ENCODE measurements at places on chromosomes 3 and 15.

DNA sequence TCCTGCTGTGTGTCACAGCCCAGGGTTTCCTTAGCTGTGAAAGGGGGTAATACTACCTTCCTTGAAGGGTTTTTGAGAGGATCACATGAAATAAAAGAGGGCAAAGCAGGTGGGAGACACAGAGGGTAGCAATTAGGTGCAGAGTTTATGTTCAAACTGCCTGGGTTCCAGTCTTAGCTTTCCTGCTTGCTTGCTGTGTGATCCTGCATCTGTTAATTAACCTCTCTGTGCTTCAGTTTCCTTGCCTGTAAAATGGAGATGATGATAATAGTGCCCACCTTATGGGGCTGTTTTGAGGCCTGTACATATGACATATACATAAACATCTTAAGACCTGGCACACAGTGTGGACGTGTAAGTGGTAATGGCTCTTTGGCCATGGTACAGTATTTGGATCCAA lies 35.0 kb downstream of the SPSB4 start:
- DNase-seq: no peak

- no peak for DNase-seq
These were observed 116.9 kb upstream of the C3orf80 start for GRCh38 chr3:160108362-160108761.

DNA sequence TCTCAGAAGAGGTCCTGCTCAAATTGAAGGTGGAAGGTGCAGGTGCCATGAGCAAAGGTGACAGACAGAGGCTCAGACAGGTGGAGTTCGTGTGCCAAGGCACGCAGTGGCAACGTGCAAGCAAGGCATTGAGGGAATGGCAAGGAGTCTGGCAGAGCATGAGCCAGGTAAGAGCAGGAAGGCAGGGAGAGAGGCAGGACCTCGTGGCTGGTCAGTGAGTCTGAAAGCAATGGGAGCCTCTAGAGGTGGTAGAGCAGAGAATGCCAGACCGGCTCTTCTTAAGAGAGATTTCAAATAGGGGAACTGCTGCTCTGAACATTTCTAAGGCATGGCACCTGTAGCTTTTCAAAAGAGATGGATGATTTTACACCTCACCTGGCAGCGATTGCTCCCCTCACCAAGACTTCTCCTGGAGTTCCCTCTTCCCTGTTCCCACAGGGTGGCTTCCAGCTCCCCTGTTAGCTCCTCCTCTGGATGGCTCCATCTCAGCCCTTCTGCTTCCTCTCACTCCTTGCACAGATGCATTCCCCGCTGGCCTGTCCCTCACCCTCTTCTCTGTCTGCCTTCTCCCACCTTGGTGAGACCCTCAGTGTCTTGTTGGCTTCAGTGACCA lies 2.7 kb downstream of the MYO5C start:
- DNase-seq: no peak

- DNase-seq: no peak
These were observed 42.9 kb downstream of the COLQ start for GRCh38 chr3:15478640-15478979.

- DNase-seq: no peak
These were observed 51.7 kb downstream of the SCN11A start for GRCh38 chr3:39000008-39000450.

- no peak for DNase-seq
These were observed 24.0 kb upstream of the APEH start for GRCh38 chr3:49650177-49650576.

DNA sequence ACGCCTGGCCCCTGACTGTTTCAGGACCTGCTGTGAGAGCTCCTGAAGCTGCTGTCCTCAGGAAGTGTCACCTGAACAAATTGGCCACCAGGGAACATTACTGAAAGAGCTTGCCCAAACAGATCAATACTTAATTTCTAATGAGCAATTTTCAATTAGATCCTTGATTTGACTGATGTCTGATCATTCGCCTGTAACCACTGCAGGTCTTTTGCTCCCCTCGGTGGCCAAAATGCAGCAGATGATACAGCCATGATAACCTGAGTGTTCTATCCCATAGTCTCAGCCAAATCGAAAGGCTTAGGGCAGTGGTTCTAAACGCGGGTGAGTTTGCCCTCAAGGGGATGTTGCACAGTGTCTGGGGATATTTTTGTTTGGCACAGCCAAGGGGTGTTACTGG lies 57.6 kb upstream of the MEX3B start:
- DNase-seq: no peak

GRCh38 chr15:42453826-42454225 lies 37.1 kb downstream of the ZNF106 start:
- DNase-seq: no peak

- no peak for DNase-seq
These were observed 12.4 kb upstream of the SEC62 start for GRCh38 chr3:169954142-169954756.

DNA sequence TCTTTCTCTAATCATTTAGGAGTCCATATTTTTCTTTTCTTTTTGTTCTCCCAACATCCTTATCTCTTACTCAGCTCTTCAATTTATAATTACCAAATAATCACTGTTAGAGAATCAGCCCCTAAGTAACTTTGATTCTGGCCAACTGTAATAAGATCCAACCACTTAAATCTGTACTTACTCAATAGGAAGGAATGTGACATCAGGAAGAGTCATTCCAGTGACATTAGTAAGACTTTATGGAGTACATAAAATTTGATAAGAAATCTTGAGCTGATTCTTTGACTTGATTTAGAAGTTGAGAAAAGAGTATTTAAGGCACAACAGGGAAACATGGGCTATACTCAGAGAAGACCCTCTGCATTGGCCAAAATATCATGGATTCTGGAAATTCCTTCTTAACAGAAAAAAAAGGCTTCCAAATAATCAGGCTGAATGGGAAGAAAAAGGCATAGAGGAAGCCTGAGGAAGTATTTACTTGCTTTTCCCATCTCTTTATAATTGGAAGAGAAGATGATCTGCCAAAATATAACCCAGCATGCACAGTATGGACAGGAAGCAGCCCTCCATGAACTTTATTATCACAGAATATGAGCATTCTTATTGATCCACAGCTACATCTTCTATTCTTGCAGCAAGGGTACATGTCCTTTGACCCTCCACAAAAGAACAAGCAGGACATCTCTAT lies 289.7 kb upstream of the TPRG1 start:
- DNase-seq: no peak

DNA sequence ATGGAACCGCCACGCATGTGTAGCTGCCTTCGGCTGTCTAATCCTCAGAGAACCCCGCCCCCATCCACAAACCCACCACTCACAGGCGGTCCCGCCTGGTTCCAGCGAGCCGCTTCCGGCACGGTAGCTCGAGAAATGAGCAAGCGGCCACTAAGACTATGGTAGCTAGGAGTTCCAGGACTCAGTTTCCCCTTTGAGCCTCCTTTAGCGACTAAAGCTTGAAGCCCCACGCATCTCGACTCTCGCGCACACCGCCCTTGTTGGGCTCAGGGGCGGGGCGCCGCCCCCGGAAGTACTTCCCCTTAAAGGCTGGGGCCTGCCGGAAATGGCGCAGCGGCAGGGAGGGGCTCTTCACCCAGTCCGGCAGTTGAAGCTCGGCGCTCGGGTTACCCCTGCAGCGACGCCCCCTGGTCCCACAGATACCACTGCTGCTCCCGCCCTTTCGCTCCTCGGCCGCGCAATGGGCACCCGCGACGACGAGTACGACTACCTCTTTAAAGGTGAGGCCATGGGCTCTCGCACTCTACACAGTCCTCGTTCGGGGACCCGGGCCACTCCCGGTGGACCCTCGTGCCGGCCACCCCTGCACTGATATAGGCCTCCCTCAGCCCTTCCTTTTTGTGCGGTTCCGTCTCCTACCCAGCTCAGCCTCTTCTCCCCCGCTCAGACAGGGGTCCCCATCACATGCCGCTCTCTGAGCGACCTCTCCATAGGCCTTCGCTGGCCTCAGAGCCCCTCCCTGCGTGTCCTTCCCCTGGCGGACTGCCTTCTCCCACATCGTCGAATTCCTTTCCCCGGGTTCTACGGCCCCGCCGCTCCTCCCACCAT lies at the start of gene RAB11A:
RAB11A (plus strand) TSS at position 366 of the 828 bp plus-strand sequence; CDS start at position 461, 95 bp downstream.
- peak; percentile 88 for DNase-seq

- DNase-seq: no peak
These were observed 71.2 kb downstream of the RORA start for GRCh38 chr15:61157933-61158332.

DNA sequence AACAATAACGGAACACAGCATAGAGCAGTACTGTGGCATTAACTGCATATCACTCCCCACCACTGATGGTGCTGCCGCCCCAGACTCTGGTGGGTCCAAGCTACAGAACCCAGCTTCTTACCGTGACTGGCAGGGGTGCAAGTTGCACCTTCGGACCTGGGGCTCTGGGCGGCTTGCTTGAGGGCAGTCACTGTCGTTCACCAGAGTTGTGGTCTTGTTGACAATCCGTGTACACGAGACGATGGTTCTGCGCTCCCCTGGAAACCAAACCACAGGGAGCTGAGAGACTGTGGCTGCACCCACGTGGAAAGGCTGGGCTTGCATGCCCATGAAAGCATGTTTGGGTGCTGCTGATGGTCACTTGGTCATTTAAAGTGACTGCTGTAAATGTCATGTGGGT lies 293.0 kb downstream of the ADAMTS17 start:
- no peak for DNase-seq

DNA sequence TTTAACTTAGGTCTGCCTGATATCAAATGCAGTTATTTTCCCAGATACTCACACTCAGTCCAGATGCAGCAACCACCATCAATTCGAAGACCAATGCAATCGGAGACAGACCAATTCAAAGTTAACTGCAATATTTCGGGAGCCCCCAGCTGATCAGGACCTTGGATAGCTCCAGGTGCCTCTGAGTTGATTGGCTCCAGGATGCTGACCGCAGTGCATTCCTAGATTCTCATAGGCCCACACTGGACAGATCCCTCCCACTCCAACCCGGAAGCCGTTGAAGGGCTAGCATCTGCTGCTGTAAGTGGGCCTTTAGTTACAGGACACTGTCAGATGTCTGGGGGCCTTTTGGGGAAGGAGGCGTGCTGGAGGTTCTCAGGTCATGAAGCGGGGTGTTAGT lies 89.5 kb upstream of the ATP2B2 start:
- peak; percentile 13 for DNase-seq

DNA sequence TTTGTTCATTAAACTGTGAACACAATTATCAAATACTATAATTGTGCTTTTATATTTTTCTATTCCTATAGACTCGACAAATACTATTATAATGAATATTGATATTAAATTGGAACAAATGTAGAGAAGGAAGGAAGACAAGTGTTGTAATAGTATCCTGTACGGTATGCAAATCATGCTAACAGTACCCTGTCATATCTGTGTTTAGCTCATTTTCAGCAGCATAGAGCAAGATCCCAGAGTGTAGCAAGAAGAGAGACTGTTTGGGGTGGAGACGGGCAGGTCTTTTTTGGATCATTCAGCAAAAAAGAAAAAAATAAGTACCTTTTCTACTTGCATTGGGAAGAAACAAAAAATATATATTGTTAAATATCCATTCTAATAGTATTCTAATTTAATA lies 224.1 kb downstream of the TPRG1 start:
- no peak for DNase-seq

DNA sequence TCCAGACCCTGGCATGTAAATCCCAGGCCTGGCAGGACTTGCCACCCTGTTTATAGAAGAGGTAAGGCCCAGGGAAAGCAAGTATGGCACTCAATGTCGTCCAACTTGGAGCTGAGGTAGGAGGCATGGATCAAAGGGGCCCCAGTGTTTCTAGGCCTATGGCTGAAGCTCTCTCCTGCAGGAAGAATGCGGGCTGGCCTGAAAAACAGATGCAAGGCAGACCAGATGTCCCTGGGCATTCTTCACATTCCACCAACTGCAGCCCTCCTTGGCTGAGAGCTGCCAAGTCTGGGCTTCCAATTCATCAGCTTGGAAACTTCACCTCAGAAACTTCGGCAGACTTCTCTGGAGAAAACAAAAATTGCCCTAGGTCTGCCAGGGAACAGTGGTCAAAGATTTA lies 22.2 kb downstream of the MESD start:
- no peak for DNase-seq

- DNase-seq: no peak
These were observed 39.6 kb downstream of the TMOD3 start for GRCh38 chr15:51869060-51869421.

- DNase-seq: no peak
These were observed 82.7 kb downstream of the COL8A1 start for GRCh38 chr3:99720985-99721632.

- DNase-seq: no peak
These were observed 5.4 kb downstream of the SOX14 start for GRCh38 chr3:137769322-137770065.

DNA sequence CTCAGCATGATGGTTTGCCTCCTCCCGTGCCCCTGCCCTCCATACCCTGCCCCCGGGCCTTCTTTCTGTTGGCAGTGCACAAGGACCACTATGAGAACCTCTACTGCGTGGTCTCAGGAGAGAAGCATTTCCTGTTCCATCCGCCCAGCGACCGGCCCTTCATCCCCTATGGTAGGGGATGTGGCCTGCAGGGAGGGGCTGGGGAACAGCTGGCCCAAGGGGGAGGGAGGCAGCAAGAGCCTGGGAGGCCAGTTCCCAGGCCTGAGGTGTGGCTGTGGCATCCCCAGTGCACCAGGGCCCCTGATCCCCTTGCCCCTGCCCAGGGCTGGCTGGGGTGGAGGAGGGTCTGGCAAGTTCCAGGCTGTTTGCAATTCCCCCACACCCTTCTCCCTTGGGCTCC lies 2.6 kb upstream of the PLA2G4B start:
- no peak for DNase-seq

GRCh38 chr15:39255760-39256159 lies 325.1 kb upstream of the THBS1 start:
- DNase-seq: no peak

- no peak for DNase-seq
These were observed 458.3 kb upstream of the CBLB start for GRCh38 chr3:106326941-106327695.

DNA sequence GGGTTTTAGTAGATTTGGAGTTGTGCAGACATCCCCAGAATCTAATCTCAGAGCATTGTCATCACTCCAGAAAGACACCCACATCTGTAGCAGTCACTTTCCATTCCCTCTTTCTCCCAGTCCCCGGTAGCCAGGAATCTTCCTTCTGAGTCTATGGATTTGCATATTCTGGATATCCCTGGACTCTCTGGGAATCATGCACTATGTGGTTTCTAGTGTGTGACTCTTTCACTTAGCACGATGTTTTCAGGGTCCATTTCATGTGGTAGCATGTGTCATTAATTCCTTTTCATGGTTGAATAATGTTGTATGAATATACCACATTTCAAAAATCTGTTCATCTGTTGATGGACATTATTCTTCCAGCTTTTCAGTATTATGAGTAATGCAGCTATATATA lies 29.3 kb downstream of the FBLN2 start:
- DNase-seq: no peak

- DNase-seq: no peak
These were observed 83.8 kb downstream of the MYLK start for GRCh38 chr3:123800362-123800682.

DNA sequence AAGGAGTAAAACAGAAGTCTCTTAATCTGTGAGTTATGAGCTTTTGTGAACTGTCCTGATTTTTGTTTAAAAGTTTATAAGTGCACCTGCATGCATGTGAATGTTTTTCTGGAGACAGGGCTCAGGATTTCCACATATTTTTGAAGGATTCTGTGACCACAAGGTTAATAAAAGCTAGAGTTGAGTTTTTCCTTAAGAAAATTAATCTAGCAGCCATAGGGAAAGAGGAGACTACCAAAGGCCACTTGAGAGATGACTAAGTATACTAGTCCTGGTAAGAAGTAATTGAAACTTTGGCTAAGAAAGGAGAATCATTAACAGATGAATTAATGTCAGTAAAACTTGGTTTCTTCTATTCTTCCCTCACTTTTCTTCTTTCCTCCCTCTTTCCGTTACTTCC lies 176.8 kb upstream of the EPHA3 start:
- no peak for DNase-seq
